ENCODE measurements at places on chromosomes 4 and X.

DNA sequence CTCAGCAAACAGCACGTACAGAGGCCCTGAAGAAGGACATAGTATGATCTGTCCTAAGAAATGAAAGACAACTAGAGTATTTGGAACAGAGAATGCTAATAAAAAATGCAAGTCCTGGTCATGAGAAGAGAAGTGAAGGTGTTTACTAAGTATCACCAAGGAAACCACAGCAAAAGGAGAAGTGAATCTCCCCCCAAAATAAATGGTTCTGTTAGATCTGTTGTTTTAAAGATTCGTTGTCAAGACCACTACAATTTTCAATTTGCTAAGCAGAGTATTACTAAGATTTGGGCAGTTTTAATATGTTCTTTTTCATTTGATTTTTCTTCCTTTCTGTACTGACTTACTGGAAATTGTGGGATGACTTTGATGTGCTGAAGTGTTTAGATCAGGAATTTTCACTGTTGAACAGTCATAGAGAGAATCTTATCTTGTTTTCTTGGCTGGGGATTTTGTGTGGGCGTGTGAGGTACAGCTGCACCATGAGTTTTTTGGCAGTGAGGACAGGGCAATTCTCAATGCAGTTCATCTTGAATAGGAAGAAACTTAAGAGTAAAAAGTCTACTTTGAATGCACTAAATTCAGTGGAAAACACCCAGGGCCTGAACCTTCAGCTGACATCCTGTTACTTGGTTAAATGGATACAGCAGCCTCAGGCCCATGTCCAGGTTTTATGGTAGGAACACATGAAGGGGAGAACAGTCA is 132.2 kb downstream of the STIM2 start:
- no peak for DNase-seq

DNA sequence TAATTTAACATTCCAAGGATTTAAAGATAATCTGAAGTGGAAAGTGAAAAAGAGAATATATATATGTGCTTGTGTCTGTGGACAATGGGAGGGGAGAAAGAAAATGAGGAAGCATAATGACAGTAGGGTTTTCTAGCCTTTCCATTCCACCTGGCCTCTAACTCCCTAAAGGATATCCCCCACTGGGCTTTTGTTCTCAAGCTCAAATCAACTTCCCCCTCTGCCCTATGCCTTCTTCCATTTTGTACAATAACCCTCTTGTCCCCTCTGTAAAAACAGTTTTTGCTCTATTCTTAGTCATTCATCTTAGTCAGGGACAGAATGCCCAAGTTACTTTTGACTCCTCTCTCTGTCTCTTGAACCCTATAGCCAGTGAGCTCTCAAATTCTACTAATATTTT is 23.6 kb downstream of the ANTXR2 start:
- DNase-seq: no peak

- DNase-seq: no peak
Observed at GRCh38 chr4:174210354-174210753, 73.1 kb downstream of the FBXO8 start.

DNA sequence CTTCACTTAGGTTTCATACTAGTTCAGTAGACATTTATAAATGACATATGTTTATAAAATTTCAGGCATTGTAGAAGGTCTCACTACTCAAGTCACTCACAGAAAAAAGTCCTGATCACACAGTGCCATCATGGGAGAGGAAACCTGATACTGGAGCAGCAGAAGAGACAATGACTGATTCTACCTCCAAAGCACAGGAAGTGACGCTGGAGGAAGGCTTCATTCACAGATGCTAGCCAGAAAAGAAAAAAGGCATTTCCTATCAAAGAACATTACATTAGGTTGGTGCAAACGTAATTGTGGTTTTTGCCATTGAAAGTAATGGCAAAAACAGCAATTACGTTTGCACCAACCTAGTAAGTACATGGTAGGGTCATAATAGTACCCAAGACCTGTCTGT is 79.5 kb downstream of the RASGEF1B start:
- DNase-seq: no peak

- peak; percentile 41 for DNase-seq
Observed at GRCh38 chr4:56821381-56822243, at the start of gene SPINK2. TSS of gene SPINK2 (minus strand) at chr4:56821701. CDS start at chr4:56821662, 39 bp downstream.

DNA sequence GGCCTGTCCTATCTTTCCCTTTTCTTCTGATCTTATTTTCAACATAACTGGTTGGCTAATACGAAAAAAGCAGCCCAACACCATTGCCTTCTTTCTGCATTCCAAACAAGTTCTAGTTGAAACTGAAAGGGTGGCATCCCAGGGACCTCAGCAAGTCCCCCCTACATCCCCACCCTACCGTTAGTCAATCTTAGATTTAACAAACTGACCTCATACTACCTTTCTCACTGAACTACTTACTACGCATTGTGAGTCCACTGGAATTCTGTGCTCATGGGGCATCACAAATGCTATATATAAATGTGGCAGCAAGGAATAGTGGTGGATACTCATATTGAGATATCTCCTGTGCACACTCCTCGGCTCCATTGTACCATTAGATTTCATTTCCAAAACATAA is 33.1 kb upstream of the FGF5 start:
- no peak for DNase-seq

DNA sequence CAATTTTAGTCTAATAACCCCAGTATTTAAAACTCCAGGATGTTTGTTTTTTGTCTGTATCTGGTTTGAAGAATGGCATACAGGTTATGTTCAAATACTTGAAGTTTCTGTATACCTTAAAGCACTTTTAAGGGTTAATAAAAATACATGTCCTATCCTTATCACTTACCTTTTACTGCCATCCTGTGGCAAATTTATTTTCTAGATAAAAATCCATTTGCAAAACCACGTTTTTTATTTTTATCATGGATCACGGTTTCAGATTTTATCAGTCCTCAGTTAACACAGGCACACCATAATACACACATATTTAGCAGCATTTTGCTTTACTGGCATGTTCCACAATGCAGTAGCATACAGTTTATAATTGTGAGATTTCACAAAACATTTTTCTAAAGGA is 113.3 kb upstream of the H2AZ1 start:
- DNase-seq: no peak

GRCh38 chr4:167102475-167102874 is 131.8 kb downstream of the SPOCK3 start:
- no peak for DNase-seq

DNA sequence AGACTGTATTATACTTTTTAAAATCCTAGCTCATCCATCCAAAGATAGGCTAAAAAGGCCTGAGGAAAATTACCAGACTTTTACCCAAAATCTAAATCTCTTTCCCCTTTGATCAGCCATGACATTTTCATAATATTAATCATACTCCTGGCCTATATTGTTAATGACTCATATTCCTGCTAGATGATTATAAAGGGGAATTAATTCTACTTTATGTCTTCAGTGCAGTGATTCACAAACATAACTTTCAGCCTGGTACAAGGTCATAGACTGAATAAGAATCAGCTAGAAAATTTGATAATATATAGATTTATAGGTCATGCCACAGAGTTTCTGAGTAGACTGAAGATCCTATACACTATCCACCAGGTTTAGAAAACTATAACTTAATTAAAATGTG is 1905.4 kb downstream of the C4orf33 start:
- DNase-seq: no peak

DNA sequence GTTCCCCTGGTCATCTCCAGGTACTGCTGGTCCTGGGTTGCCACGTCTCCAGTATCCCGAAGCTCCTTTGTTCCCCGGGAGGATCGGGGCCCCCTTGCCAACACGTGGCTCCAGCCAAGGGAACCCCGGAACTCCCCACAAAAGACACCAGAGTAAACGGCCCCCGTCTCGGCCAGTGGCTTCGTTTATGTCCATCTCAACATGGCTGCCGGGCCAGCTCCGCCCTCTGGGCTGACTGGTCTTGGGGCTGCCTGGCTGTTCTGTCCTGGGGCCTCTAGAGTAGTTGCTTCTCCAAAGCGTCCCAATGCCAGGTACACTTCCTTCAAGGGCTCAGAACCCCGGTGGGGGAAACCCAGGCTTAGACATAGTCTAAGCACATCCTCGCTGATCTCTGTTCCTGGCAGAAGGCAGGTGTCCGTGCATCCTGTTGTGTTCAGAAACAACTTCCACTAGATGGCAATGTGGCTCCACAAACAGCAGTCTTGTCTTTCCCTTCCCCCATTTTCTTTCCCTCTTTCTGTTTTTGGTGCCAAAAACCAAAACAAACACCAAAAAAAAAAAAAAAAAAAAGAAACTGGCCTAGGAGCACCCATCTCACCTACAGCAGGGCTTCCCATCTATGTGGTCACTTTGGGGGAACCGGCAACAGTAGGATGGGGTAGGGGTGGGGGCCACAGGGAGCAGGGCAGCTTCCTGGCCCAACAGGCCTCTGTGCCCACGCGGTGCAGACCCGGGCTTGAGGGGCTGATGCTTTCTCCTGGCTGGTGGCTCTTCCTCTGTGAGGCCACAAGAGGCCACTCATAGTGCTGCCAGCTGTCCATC is 35.3 kb downstream of the NBDY start:
- peak; percentile 30 for DNase-seq

DNA sequence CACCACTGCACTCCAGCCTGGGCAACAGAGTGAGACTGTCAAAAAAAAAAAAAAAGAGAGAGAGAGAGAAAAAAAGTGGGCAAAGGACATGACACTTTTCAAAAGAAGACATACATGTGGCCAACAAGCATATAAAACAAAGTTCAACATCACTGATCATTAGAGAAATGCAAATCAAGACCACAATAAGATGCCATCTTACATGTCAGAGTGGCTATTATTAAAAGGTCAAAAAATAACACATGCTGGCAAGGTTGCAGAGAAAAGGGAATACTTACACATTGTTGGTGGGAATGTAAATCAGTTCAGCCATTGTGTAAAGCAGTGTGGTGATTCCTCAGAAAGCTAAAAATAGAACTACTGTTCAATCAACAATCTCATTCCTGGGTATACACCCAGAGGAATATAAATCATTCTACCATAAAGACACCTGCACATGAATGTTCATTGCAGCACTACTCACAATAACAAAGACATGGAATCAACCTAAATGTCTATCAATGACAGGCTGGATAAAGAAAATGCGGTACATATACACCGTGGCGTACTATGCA is 94.9 kb upstream of the TRIM2 start:
- DNase-seq: no peak

DNA sequence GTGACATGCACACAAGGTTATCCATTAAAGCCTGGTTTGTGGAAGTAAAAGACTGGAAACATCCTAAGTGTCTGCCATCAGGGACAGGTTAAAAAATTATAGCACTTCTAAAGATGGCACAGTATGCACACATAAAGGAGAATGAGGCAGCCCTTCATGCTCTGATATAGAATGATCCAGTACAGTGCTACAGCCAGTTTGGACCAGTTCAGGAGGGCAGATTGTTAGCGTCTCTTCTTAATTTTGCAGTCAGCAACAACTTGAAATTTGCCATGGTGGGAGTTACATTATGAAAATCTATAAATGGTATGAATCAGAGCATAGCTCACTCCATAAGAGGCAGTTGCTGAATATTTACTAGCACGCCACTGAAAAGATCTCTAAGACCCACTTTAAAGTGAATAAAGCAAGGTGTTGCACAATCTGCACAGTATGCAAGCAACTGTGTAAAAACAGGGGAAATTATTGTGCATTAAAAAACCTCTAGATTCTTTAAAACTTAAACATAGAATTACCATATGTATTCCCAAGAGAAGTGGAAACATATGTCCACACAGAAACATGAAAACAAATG is 20.3 kb upstream of the SOD3 start:
- DNase-seq: no peak

Measured in stimulated activated CD4-positive, alpha-beta T cell treated with anti-CD3 and anti-CD28 coated beads, Interleukin-1b, Interleukin-23, amount 100 ng/mL, for 24 hours (primary cell).